ENCODE measurements at places on chromosomes 1 and 21.

DNA sequence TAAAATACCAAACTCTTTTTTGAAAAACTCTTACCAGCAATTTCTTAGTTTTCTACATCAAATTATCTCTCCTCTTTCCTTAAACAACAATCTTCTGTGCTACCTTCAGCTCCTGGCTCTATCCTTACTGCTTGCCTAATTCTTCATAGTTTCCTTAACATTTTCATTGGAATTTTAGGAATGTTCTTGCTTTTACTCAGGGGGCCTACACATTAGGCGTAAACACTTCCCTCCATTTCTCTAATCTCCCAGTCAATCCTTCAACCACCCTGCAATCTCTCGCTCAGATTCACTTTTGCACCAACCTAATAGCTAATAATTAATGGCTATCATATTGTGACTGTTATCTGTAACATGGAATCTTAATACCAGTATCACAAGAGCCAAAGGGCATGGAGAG, 50.1 kb downstream of the ADAMTS5 start:
- no peak for DNase-seq

- DNase-seq: no peak
Measured at GRCh38 chr1:19973616-19974015, 5.8 kb downstream of the PLA2G2A start.

DNA sequence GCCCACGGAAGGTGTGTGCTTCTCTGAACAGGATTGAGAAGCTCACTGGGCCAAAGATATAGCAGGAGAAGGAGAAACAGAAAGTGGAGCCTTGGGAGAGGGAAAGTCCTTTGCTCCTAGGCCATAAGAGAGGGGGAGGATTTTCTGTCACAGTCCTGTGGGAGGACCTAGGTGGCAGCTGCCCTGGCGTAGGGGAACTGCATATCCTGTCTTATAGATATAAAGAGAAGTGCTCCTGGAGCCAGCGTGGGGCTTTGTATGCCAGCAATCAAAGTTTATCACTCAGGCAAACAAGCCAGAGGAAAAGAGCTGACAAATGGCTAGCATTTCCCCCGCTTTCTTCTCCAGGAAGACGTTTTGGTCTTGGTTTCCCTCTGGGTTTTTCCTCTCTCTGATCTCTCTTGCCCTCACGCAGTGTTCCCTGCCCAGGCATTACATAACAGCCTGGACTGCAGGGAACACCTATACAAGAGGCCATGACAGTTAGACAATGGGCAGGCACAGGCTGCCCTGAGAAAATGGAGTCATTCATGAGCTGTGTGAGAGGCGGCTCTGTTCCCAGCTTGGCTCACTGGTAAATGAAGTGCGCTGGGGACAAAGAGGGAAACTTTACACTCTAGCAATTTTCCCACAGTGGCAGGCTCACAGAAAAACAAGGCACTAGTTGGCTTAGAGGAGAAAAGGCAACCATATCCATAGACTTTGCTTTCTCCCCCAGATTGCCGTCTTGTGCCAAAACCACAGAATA, 52.5 kb upstream of the ZNF648 start:
- no peak for DNase-seq

- no peak for DNase-seq
Measured at GRCh38 chr1:31609514-31610118, 7.9 kb upstream of the HCRTR1 start.

DNA sequence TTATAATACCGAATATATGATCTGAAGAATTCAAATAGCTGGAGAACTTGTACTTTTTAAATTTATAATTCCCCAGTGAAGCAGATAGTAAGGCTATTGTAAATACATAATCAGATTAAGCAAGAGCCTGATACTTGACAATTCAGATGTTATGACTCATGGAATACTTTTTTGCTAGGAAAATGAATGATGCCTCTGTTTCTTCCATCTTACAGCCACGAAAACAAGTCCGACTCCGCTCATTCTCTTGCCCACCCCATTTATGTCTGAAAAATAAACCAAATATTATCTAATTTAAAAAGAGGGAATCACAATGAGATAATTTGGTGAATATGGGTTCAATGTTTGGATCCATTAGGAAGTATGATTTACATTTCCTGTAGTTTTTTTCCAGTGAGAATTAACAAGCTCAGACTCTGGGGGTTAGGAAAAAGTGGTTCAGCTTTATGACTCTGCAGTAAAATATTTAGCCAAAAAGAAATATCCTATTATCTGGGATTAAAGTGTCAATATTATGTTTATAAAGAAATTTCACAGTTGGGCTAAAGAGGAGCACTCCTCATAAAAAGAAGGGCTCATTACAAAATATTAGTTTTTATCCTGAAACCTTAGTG, 50.4 kb upstream of the DAB1 start:
- no peak for DNase-seq

DNA sequence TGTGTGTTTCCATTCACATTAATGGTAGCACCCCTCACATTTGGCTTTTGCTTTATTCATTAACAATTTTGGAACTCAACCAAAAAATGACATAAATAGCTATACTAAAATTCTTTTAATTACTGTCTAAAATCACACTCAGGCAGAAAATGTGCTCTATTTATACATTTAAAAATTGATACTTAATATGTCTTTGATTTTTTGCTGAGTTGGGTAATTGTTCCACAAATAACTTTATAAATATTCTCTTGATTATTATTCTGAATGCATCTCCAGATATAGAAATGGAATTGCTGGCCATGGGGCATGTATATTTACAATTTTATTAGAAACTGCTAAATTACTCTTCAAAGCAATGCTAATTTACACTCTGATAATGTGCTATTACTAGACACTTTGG, 658.7 kb upstream of the CHRM3 start:
- DNase-seq: no peak

DNA sequence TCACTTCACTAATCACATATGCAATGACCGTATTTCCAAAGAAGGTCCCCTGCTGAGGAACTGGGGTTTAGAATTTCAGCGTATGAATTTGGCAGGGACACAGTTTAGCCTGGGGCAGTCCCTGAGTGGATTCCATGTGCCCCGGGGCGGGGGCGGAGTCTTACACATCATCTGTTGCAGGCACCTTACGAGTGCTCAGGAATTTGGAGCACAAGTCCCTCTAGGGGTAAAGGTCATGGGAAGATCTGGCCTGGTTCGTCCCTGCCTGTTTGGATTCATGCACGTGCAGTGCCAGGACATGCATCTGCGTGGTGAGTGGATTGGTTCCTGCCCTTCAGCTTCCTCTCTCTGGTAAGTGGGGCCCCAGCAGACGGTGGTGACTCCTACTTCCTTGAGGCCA, 208.3 kb upstream of the C1orf174 start:
- DNase-seq: no peak

DNA sequence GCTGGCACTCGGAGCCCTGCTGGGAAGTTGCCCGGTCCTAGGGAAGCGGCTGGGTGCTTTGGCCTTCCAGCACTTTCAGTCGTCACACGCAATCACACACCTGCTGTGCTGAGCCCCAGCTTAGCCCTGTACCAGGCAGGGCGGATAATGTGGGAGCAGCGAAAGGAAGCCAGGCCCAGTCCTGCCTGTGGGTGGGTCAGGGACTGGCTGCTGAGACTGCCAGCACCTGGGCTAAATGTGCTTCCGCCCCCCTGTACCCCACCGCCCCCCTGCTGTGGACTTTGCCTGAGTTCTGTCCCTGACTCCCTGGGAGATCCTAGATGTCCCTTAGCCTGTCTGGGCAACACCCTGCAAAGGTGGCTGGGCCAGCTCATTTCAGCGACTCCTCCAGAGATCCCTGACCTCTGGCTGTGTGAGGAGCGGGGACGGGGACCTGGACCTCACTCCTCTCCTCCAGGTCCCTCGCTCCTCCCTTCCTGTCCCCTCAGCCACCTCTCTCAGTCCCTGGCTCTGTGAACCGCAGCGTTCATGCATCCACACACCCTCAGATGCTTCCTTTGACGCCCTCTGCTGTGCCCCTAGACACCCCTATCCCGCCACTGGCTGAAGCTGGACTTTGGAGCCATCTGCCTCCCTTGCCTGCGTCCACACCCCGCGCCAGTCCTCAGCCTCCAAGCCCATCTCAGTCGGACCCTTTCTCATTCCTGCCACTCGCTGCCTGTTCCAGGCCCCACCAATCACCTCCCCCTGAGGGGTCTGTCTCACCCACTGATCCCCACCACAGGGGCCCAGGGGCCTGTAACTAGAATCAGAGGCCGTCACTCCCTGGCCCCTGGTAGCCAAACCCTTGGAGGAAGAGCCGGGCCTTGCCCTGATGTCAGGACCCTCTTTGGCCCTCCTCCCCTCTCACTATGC, 1.4 kb downstream of the MMEL1 start:
- DNase-seq: no peak

DNA sequence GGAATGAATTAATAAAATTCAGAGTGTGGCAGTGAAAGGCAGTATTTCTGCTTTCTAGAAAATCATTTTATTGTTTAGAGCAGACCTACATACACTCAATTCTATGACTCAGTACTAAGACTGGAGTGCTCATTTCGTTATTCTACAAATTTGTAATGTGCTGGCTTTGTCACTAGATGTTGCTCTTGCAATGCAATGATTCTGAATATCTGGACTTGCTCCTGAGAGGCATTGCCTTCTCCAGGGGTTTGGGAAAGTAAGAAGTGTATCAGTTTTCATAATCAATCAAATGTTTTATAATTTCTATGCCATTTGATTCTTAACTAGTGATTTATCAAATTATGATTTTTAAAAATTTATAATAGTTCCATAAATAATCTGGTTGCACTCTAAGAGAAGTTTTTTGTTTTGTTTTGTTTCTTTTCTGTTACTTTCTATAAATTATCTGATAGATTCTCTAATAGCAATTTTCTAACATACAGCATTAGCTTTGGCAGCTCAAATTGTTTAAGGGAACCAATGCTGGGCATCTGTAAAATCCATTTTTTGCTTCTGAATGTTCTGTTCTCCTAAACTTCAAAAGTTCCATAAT, 280.5 kb upstream of the SGIP1 start:
- no peak for DNase-seq

- no peak for DNase-seq
Measured at GRCh38 chr1:208681878-208682663, 437.9 kb upstream of the PLXNA2 start.

DNA sequence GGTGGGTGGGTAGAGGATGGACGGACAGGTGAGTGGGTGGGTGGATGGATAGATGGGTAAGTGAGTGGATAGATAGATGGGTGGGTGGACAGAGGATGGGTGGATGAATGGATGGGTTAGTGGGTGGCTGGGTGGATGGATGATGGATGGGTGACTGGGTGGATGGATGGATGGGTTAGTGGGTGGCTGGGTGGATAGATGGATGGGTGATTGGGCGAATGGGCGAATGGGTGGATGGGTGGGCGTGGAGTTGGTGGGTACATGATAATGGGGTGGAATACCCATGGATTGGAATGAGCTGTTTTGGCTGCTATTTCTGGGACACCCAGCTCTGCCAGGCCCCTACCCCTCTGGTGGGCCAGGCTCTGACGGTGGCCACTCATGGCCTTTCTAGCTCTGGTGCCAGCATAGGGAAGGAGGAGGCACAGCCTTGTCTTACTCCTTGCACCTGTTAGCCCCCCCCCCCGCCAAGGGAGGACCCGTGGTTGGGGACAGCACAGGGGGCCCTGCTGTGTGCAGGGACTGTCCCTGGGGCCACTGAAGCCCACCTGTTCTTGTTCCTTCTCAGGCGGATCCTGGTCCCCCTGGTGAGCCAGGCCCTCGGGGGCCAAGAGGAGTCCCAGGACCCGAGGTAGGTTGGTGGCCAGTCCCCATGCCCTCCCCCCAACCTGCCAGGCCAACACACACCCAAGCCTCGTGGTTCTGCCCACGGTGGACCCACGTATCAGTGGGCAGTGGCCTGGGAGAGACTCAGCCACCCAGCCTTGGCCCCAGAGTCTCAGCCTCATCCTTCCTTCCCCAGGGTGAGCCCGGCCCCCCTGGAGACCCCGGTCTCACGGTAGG, 26.4 kb downstream of the COL6A2 start:
- no peak for DNase-seq

DNA sequence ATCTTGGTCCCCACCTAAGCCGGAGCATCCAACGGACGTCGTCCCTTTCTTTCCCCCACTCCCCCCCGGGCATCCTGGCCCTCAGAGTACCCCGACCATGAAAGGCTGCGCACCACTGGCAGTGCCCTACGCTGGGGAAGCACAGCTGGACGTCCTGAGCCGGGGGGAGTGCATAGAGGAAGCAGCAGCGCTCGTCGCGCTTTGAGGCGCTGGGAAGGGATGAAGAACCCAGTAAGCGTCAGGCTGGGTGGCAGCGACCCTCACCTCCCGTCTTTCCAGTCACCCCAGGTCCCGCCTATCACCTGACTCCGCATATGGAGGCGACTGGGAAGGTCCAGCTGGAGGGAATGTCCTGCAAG, 5.7 kb downstream of the MAP3K6 start:
- DNase-seq: no peak

- DNase-seq: no peak
Measured at GRCh38 chr1:151993084-151993733, 450 bp downstream of the S100A10 start.

DNA sequence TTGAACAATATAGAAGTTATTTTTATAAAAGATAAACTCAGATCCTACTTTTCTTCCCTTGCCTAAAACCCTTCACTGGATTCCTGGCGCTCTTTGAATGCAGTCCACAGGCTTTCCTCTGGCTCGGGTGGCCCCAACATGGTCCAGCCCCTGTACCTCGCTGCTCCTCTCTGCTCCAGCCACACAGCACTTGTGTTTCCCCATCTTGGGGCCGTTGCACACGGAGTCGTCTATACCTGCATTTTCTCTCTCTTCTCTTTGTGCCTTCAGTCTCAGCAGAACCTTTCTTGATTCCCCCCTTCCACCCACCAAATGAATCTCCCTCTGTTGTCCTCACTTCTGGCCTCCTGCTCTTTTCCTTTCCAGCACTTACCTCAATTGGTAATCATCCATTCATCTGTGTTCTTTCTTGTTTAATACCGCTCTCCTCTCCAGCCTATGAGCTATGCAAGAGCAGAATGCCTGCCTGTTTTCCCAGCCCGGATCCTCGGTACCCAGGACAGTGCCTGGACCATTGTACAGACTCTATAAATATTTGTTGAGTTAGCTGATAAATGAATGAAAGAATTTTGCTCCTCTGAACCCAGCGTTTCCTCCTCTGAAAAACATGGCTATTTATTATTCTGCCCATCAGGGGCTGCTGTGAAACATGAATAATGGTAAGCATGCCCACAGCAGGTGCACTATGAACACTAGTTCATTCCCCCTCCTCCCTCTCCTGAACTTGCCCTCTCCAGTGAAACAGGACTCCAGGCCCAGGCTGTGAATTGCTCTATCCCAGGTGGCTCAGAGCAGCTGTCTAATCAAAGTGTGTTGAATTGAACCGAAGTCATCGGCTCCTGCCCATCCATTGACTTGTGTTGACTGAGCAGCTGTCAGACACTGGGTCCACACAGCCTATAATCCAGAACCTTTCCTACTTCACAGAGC, 266.9 kb downstream of the PTPRU start:
- peak; percentile 96 for DNase-seq

DNA sequence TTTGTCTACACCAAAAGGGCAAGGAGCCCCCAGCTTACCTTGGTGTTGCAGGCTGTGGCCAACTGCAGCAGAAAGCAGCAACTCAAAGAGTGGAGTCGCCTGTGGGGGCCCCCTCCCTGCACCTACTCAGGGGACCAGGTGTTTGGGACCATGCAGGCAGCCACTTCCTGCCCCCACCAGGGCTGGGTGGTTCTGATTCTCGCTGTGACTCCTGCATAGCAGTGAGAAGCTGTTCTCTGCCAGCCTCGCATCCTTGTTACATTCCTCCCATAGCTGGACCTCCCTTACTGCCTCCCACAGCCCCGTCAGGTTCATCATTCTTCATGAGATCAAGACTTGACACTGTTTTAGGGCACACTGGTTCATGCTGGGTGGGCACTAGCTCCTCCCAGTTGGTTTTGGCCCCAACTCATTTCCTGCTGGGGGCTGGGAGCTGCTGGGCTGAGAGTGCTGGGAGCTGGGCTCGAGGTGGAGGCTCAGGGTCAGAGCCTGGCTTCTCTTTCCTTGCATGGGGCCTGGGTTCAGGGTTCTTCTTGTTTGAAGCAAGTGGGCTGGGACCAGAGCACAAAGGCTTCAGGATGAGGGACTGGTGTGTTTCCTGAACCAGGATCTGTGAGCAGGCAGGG, 146.9 kb upstream of the C1orf174 start:
- DNase-seq: no peak
